ENCODE measurements at places on chromosomes 2 and 18. TPM values are rescaled to one million over a fixed set of nuclear protein-coding genes. Genes with fewer than 3 reads are reported as not detected.

The GCC2 gene
- total RNA-seq = 45.5 TPM

The ZNF385B gene
- total RNA-seq = 13.5 TPM

The NEUROD1 gene
- total RNA-seq = not detected

The UGT1A3 gene
- not detected for total RNA-seq

The TMEM247 gene
- not detected for total RNA-seq

The CYP1B1 gene
- 860 TPM for total RNA-seq

The ICA1L gene
- total RNA-seq = 12.5 TPM

The INHBB gene
- total RNA-seq = 5.2 TPM

The THAP4 gene
- 35.3 TPM for total RNA-seq

The SCN3A gene
- total RNA-seq = 0.54 TPM

The TMEFF2 gene
- total RNA-seq = not detected

The NIF3L1 gene
- total RNA-seq = 18.9 TPM

The NEMP2 gene
- total RNA-seq = 10.6 TPM

The GPATCH11 gene
- 9.4 TPM for total RNA-seq

The OTOS gene
- not detected for total RNA-seq

The PARD6G gene
- 1.6 TPM for total RNA-seq

The LRRC30 gene
- total RNA-seq = not detected

The IL1R2 gene
- total RNA-seq = 1.3 TPM

The TBR1 gene
- under 0.01 TPM for total RNA-seq

The MYOM1 gene
- 0.76 TPM for total RNA-seq

The SH2D6 gene
- 0.43 TPM for total RNA-seq

The MAP3K19 gene
- total RNA-seq = not detected

The HTR2B gene
- total RNA-seq = 1.2 TPM

The UNC50 gene
- 51.4 TPM for total RNA-seq

The DPYSL5 gene
- total RNA-seq = not detected

The NYAP2 gene
- total RNA-seq = not detected

The MAB21L4 gene
- not detected for total RNA-seq

The ABCB11 gene
- total RNA-seq = not detected

The RNU2-63P gene
- total RNA-seq = not detected

The CRYGC gene
- total RNA-seq = not detected

The PIK3C3 gene
- 86.5 TPM for total RNA-seq

The NPC1 gene
- total RNA-seq = 142 TPM

The GALR1 gene
- total RNA-seq = not detected

The CDK15 gene
- 0.11 TPM for total RNA-seq

The ZAP70 gene
- total RNA-seq = not detected

The CYBRD1 gene
- total RNA-seq = 568 TPM

The SNTG2 gene
- not detected for total RNA-seq

The EGR4 gene
- not detected for total RNA-seq

The RGPD8 gene
- total RNA-seq = 22.5 TPM

The GRB14 gene
- 0.52 TPM for total RNA-seq

The ABCG8 gene
- not detected for total RNA-seq

The MAPK4 gene
- not detected for total RNA-seq

The IDH1 gene
- 222 TPM for total RNA-seq

The DPY30 gene
- total RNA-seq = 51.0 TPM

The TLX2 gene
- total RNA-seq = 0.11 TPM

The ATL2 gene
- total RNA-seq = 39.1 TPM

The PTH2R gene
- 0.11 TPM for total RNA-seq
